Femur (tissue), 1 donor: ENCODE measurements at places on chromosomes 13 and 19.

DNA sequence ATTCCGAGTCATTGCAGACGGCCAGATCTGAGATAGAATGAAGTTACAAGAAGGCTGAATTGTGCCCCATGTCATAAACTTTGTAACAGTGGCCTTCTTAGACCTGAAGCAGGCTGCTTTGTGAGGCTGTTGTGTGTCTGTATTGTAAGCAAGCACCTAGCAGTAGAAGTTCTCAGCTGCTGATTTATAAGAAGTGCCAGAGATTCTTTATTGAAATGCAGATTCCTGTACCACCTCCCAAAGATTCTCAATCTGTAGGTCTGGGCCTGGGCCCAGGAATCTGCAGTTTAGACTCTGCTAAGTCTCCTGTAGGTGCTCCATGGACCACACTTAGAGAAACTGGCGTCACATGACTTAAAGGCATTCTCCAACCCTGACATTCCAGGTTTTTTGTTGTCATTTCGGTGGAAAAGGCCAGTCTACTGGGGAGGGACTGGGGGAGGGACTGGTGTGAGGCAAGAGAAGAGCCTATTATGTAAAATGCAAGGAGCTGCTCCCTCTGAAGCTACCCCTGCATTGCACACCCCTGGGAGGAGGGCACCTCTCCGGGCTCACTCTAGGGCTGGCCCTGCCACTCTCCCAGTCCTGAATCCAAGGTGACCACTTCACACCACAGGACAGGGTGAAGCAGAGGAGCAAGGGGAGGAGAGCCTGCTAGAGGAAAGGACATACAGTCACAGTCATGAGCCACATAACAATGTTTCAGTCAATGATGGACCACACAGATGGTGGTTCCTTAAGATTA is 769 bp upstream of the TMEM272 start:
- no peak for DNase-seq

GRCh38 chr13:84234416-84234815 is 352.1 kb upstream of the SLITRK1 start:
- DNase-seq: no peak

DNA sequence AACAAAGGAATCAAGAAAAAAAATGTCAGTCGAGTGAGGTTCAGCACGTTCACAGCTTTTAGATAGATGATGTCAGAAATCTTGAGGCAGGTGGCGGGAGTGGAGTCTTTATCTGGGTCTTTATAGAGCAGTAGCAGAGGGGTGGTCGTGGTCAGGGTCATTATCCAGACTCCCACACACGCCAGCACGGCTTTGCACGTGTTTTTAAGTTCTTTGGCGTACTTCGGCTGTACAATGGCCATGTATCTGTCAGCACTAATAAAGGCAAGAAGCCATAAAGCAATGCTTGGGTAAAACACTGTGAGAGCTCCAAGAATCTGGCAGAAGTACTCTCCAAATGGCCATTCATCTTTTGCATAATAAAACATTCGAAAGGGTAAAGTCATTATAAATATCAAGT is 2.9 kb downstream of the GPR18 start:
- no peak for DNase-seq

- DNase-seq: no peak
Observed at GRCh38 chr13:103884101-103884723, 818.0 kb upstream of the SLC10A2 start.

- no peak for DNase-seq
Observed at GRCh38 chr13:54841682-54842081, 1813.1 kb downstream of the OLFM4 start.

DNA sequence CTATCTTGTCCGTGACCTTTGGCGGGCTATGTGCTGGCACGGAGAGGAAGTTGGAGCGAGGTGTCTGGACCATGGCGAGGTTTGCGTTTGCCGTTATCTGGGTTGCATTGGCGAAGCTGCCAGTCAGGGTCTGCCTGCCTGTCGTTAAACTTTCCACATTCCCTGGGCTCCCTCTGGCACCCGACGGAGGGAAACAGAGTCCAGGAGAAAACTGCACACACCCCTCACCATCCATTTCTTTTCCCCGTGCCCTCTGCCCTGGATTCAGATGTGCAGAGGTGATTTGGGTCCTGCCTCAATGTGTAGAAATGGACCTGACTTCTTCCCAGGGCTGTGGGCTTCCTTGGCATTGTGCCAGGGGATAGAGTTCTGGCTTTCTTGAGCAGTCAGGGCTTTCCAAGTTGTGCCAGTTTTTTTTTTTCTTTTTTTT is 142.4 kb downstream of the URI1 start:
- no peak for DNase-seq

GRCh38 chr13:33242984-33243617 is 42.5 kb downstream of the STARD13 start:
- DNase-seq: no peak
